ENCODE measurements at places on chromosomes 2 and 18.

GRCh38 chr2:112483042-112483473 is 1.1 kb downstream of the TTL start:
- peak; percentile 76 for DNase-seq

DNA sequence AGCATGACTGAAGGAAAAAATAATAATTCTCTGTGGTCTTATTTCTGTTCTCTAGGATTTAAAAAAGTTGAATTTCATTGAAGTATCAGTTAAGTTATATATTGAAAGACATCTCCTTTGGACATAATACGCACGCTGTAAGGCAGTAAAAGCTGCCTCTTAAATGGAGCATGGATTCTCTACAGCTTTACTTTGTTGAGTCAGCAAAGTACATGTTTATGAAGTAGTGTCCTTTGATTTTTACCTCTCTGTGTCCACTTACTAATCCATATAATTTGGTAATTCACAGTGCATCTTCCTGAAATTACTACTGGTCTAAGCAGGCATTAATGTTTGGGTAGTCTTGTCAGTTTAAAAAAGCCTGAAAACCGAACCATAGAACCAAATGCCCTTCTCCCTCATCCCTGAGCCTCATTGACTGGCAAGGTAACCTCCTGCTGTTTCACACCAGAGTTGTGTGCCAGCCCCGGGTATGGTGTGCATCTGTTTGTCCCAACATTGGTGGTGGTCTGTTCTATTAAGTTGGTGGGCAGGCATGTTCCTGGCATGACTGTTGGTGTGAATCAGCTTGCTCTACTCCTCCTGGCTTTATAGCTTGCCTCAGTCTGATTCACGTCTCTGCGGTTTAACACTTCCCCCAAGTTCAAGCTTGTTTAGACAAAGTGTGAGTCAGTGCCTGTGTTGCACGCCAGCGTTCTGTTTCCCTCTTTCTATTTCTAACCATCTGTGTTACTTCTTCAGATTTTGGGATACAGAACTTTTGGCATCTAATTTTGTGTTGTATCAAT is 71.0 kb upstream of the ITM2C start:
- peak; percentile 99 for DNase-seq

DNA sequence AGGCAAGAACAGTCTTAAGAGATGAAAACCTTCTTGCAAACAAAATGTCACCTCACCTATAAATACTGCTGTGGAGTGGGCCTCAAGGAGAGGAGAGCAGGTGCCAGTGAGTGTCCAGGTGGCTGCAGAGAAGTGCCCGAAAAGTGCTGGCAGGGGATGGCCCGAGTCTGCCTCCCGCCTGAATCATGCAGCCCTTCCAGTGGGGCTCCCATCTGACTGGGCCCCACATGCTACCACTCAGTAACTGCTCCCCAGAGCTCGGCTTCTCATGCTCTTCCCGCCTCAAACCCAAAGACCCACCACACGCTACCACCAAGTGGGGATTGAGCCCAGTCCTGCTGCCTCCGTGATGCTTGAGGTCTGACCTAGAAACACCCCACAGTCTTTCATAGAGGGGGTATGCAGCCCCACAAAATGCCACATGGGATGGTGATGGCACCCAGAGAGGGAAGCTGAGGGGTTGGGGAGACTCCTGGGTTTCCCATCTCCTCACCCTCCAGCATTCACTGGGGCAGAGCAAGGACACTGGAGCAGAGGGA is 7.4 kb downstream of the HS6ST1 start:
- DNase-seq, result no peak

DNA sequence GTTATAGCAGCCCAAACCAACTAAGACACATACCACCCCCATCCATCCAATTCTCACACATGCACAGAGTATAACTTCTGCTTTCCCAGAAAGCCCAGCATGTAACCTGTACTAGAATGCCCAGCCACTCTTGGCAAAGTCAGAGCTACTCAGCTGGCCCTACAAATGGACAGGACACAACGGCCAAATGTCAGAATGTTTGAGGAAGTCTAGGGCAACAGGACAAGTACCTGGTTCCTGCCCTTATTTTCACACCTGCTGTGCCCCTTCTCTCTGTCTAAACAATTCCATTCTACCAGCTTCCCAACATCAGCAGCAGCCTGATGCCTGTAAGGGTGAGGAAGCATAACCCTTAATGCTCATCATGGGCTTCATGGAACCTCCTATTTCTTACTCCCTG is 15.1 kb upstream of the BZW1 start:
- no peak for DNase-seq

GRCh38 chr2:11907190-11907589 is 160.8 kb downstream of the LPIN1 start:
- DNase-seq, result peak; percentile 27

- no peak for DNase-seq
These were observed 75.9 kb downstream of the DNMT3A start for GRCh38 chr2:25265802-25266201.

GRCh38 chr2:180017784-180018183 is 10.7 kb upstream of the CWC22 start:
- no peak for DNase-seq

DNA sequence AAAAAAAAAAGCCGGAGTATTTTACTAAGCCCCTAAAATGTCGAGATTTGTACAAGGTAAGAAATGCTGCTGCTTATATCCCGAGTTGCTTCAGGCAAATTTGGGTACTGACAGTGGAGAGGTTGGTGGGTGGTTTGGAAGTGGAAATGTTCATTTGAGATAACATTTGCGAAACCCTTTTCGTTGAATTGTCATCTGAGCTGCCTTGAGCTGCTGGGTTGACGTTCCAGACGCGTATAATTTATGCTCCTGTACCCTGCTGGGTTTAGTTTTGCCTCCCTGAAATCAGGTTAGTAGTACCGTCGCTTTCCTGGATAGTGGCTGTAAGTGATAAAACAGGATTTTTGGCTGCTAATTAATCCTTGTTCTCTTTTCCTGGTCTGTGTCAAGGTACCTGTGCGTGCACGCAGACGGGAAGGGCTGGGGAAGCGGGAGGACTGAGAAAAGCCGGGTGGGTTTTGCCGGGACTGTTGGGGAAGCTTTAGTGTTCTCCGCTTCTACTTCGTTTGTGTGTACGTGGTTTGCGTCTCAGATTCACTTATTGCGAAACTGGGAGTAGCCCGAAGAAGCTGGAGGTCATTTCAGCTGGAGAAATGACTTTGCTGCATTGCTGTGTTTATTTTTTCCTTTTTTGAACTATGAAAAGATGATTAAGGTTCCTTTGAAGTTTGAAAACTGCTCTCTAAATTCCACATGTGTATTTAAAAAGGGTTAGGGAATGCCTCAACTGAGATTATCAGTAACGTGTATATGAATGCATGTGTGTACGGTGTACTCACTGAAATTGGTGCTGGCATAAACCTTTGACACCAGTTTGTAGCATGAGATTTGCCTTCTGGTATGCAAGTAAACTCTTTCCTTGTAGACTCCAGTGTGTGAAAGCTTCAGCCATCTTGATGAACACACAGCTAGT is 709 bp downstream of the UGP2 start:
- DNase-seq, result peak; percentile 33

DNA sequence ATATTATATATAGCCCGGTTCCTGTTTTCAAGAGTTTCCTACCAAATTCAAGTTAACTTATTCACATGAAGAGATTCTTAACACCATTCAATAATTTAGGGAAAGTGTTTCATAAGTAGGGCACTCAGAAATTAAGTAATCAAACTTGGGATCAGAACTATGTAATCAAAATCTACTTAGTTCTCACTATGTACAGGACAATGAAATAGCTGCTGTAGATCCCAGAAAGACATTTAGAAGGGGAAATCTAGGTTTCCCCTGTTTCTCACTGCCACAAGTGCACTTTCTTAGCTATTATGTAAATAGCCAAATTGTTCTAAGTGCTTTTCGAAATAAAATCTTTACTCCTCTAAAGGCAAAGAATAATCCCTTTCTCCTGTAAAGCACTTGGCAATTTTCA is 493.6 kb upstream of the SETBP1 start:
- no peak for DNase-seq

DNA sequence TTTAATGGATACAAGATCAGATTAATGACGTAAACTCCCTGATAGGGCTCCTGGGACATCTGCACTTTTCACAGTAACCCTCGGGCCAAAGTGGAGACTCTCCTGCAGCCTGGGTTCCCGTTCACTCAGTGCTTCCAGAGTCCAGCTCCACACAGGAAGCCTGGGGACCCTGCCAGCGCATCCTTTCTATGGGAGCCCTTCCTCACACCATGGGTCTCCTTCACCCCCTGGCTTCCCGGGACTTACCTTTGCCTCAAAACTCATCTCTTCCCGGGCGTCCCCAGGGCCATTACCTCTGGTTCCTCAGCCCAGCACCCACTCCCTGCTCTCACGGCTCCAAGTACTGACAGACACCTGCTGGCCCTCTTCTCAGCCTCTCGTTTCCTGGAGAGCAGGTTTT is 40.7 kb upstream of the KLF11 start:
- DNase-seq, result no peak

- no peak for DNase-seq
These were observed 369.1 kb downstream of the SETBP1 start for GRCh38 chr18:45049578-45050319.

GRCh38 chr2:216594081-216594480 is 39.1 kb upstream of the IGFBP2 start:
- no peak for DNase-seq

GRCh38 chr18:10057894-10058791 is 144.3 kb downstream of the VAPA start:
- no peak for DNase-seq

- DNase-seq, result peak; percentile 13
These were observed 16.1 kb downstream of the WNT10A start for GRCh38 chr2:218896501-218897393.

DNA sequence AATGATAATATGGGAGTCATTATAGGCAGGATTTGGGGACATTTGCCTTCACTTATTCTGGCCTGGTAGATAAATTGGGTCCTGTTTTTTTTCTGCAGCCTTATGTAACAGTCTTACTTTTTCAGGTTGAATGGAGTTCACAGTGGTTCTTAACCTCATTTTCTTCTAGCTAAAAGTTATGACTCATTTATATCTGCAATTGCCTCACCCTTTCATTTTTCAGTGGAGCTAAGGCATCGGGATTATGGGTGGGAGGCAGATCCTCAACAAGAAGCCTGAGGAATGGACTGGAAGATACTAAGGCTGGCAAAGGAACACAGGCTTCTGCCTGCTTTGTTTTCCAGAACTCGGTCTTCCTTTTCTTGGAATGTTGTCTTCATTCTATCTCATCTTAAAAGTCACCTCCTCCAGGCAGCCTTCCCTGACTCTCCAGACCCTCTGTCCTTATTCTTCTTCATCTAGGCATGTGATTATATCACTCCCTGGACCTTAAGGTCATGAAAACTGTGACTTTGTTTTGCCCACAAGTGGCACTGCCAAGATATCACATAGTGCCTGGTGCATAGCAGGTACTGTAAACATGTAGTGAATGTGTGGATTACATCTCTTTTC is 41.0 kb upstream of the ACSL3 start:
- no peak for DNase-seq

DNA sequence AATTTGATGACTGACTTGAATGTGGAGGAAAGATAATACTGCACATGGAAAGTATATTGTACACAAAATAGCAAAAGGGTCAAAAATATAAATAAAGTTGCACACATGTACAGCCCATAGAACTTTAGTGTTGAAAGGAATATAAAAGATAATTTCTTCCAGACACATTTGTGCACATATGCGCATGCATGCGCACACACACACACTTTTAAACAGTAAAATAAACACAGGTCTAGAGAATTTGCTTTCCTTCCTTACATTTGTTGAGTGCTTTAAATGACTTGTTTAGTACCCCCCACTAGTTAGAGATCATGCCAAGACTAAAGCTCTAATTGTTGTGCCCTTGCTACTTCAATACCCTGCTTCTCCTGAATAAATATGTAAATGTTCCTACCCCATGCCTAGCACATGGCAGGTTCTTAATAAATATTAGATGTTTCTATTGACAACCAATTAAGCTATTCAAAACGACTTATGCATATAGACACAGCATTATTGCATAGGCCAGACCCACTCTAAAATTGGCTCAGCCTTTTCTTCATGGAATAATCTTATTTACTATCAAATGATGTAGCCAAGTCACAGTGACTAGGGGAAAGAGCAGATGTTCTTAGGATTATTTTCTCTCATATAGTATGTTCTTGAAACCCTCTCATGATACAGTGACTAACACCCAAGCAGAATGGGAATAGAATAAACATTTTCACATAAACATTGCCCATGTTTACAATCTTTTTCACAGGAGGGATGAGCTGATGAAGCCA is 165.5 kb upstream of the ACVR2A start:
- no peak for DNase-seq

DNA sequence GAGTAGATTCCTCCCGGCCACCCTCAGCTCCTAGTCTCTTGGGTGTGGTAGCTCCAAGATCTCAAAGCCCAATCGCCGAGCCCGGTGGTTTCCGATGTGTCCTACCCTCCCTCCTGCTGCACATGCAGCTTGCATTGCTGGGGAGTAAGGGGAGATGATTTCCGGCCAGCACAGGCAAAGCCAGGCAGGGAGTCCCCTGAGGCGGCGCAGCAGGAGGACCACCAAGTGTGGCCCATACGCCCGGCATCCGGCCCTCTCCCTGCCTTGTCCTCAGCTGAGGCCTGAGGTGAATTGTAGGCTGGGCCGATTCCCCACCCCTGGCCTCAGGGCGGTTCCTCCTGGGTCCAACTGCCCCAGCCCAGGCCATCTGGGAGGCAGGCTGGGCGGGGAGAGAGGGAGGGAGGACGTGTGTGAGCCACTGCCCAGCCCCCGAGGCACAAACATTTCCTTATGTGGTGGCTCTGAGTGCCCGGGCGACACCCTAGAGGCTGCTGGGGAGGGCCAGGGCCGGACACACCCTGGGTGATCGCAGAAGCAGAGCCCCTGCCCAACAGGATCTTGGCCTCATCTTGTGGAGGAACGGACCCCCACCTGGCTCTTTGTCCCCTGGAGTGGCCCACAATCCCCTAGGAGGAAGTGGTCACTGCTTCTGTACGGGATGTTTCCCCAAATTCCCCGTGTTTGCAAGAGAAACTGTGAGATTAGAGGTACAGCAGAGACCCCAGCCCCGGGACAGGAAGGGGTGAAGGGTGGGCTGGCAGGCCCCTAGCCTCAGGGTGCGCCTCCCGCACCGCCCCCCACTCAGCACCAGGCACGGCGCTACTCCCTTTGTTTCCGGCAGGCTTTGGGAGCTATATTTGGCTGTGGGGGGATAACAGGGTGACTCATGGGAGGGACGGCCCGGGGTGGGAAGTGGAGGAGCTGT is 41.9 kb upstream of the PTMA start:
- DNase-seq, result peak; percentile 82

All from lung microvascular endothelial cell (primary cell).